H54 (cell line): ENCODE measurements at places on chromosomes 7 and 10.

DNA sequence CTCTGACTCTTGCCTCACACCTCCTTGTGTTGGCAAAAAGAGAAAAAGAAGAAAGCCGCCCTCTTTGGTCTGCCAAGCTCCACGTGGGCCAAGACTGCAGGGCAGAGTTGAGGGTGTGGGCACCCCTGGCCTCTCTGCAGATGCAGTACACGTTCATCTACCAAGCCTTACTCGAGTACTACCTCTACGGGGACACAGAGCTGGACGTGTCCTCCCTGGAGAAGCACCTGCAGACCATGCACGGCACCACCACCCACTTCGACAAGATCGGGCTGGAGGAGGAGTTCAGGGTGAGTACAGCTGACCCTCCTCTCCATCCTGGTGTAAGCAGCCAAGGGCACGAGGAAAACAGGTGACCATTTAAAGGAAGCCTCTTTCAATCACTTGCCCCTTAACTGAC lies 56.1 kb downstream of the MKI67 start:
- no peak for DNase-seq

- no peak for DNase-seq
Measured at GRCh38 chr10:15344876-15345285, 26.2 kb downstream of the FAM171A1 start.

- no peak for DNase-seq
Measured at GRCh38 chr7:36084485-36085091, 68.5 kb upstream of the EEPD1 start.

GRCh38 chr10:110525349-110526260 lies 27.9 kb downstream of the DUSP5 start:
- peak; percentile 65 for DNase-seq

- DNase-seq = no peak
Measured at GRCh38 chr10:132708936-132709335, 77.0 kb downstream of the NKX6-2 start.

- no peak for DNase-seq
Measured at GRCh38 chr7:16594061-16594460, 51.5 kb downstream of the ANKMY2 start.

GRCh38 chr10:68559251-68559650 lies 886 bp upstream of the TET1 start:
- DNase-seq = no peak

- DNase-seq = no peak
Measured at GRCh38 chr10:58839771-58840170, 327.1 kb downstream of the BICC1 start.

DNA sequence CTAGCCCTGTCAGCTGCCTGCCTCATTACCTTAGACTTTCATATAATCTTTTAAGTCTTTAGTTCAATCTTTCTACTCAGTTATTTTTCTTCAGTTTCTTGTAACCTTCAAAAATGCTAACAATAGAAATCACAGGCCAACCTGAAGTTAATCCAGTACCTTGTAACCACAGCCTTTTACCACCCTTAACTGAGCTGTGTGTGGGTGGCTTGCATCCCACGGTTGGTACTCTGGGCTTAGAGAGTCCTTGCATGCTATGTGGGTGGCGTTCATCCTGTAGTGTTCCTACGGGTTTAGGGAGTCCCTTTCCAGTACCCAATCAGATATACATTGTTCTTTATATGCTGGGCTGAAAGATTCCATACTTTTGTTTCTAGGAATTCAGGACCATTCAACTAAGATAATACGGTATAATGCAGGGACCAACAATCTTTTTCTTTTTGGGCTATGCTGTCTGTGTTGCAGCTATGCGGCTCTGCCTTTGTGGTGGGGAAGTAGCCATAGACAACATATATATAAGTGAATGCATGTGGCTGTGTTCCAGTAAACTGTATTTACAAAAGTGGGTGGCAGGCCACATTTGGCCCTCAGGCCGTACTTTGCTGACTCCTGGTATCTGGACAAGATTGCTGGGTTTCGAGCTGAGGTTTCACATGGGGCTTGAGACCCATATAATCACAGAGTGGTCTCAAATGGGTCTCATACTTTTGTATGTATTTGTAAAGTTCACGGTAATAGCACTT lies 280.8 kb upstream of the LRGUK start:
- DNase-seq = no peak

DNA sequence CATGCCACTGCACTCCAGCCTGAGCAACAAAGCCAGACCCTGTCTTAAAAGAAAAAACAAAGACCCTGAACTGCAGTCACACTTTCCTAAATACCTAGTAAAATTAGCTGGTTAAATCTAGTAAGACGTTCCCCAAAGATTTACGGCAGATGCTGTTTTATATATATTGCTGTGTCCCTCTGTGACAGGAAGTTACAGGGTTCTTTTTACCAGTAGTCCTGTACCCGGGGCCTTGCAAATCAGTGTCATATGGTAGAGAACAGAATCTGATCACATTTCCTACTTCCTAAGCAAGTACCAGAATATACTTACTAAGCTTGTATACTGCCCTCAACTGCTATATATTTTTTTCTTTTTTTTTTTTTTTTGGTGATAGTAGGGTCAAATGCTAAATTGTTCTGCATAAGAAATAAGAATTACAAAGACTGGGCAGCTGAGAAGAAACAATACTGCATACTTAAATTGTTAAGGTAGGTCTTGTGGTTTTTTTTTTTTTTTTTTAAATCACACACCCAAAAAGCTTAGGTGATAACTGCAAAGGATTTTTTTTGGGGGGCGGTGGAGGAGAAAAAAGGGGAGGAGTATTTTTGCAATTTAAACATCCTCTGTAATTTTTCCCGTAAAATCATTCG lies 27.3 kb upstream of the KMT2E start:
- DNase-seq = no peak

- peak; percentile 1 for DNase-seq
Measured at GRCh38 chr10:48446785-48447184, 140.3 kb downstream of the MAPK8 start.

GRCh38 chr10:98885378-98885777 lies 350.3 kb downstream of the HPSE2 start:
- DNase-seq = no peak

DNA sequence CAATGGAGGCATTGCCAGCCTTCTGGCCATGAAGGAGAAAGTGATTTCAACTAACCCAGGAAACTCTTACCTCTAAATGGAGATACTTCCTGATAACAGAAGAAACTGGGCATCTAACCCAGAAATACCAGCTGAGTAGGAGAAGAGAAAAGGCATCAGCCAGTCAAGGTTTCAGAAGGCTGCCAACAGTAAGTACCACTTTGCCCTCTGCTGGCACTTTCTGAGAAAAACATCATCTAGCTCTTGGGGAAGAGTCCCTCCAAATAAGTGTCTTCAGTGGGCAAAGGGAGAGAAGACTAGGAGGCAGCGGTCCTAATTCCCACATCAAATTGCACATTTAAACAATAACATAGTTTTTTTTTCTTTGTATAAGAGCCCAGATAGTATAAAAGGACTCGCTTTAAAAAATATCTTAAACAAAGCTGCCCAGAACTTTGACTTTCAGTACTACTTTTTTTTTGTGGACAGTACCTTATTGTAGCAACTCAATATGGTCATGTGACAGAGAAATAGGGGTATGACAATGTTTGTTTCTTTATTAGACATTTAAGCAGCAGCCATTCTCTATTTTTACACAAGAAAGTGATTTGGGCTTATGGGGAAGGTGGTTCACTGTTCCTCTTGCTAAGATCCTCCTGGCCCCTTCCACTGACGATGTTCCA lies 157.3 kb downstream of the CTTNBP2 start:
- DNase-seq = peak; percentile 9

GRCh38 chr7:7536396-7537019 lies 835 bp upstream of the COL28A1 start:
- no peak for DNase-seq

- no peak for DNase-seq
Measured at GRCh38 chr7:157703131-157703530, 366.3 kb downstream of the DNAJB6 start.

GRCh38 chr10:85377029-85377806 lies 989.4 kb downstream of the GRID1 start:
- no peak for DNase-seq

DNA sequence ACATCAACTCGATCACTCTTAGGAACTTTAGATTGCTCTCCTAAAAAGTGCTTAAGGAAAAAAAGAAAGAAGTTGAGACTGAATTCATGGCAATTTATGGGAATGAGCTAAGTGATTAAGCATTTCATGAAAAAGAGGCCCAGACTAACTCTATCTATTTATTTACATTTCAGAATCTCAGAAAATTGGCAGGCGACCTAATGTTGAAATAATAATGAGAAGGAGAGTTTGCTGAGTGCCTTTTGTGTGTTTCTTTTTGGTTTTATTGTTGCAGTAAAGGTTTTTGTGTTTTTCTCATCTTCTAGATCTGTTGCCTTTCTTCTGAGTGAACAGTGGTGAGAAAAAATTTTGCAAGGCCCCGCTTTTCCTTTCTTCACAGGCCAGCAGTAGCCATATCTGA lies 3.8 kb downstream of the GRK5 start:
- DNase-seq = no peak

DNA sequence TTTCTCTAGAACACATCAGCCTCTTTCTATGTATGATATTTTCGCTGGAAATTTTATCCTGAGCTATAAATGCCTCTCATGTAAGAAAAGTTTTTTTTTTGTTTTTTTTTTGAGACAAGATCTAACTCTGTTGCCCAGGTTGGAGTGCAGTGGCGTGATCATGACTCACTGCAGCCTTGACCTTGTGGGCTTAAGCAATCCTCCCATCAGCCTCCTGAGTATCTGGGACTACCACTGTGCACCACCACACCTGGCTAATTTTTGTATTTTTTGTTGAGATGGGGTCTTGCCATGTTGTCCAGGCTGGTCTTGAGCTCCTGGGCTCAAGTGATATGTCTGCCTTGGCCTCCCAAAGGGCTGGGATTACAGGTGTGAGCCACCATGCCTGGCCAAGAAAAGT lies 80.4 kb downstream of the ADK start:
- no peak for DNase-seq

DNA sequence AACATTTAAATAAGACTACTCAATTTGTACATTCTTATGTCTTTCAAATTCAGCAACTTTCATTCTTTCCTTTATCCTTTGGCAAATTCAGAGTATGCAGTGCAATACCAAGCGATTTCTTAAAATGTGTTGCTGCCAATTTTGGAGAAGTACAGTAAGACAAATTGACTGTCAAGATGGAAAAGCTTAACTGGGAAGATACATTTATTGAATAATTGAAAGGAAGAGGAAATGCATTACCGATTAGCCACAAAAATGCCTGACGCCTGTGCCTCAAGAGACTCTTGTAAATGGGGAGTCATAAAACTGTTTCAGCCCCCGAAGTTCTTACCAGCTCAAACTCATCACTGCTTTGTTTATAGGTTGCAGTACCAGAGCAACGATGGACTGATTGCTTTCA lies 373.3 kb upstream of the GALNT17 start:
- DNase-seq = no peak
